Activated naive CD4-positive, alpha-beta T cell treated with anti-CD3 and anti-CD28 coated beads, Interleukin-2, amount 50 U/mL, for 16 hours (primary cell): ENCODE measurements at places on chromosomes 3 and 15.

DNA sequence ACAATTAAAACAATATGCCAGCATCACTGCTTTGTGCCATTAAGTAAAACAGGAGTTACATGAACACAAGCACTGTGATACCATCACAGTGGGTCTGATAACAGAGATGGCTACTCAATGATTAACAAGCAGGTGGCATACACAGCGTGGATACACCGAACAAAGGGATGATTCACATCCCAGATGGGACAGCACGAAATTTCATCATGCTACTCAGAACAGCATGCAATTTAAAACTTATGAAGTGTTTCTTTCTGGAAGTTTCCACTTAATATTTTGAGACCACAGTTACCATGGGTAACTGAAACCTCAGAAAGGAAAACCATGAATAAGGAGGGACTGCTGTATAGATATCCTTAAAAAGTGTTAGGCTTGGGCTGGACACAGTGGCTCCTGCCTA lies 44.5 kb downstream of the SLC24A1 start:
- no peak for DNase-seq

DNA sequence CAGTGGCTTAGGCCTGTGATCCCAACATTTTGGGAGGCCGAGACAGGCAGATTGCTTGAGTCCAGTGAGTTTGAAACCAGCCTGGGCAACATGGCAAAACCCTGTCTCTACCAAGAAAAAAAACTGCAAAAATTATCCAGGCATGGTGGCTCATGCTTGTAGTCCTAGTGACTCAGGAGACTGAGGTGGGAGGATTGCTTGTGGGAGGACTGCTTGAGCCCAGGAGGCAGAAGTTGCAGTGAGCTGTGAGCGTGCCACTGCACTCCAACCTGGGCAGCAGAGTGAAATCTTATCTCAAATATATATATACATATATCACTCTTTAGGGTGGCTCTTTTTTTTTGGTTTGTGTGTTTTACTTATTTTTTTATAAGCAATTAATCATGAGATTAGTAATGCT lies 83.7 kb upstream of the WDR72 start:
- no peak for DNase-seq

- no peak for DNase-seq
These were observed 46.7 kb downstream of the ARNT2 start for GRCh38 chr15:80450811-80451321.

DNA sequence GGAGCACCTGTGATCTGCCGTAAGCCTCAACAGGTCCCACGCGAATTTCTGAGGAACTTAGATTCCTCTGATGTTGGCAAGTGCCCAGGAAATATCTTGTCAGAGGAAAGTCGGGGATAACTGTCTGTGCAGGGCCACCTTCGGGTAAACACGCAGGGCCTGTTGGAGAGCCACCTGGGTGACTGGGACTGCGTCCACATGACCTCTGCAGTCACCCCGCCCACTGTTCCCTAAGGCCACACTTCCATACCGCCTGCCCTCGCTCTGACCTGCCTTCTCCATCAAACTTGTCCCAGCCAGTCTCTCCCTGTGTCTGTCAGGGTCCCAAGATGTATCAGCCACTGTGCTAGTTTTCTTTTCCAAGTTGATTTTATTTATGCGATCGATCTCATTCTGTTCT lies 28.7 kb downstream of the BFSP2 start:
- no peak for DNase-seq

- no peak for DNase-seq
These were observed 289.2 kb downstream of the ROBO2 start for GRCh38 chr3:77329116-77329515.
